Umbilical cord (tissue), 2 donors: ENCODE measurements at places on chromosomes 2 and 18. TPM values are rescaled to one million over a fixed set of nuclear protein-coding genes. Genes with fewer than 3 reads are reported as not detected.

DCAF17 gene
- 37.1 TPM for total RNA-seq

- peak; percentile 79 for DNase-seq
These were observed 242.0 kb upstream of the LYPD1 start for GRCh38 chr2:132911726-132912724.

GRCh38 chr2:3982160-3982559 lies 278.8 kb downstream of the DCDC2C start:
- no peak for DNase-seq

CHRND gene
- total RNA-seq = 1.7 TPM

MC2R gene
- total RNA-seq = 12.3 TPM

DNA sequence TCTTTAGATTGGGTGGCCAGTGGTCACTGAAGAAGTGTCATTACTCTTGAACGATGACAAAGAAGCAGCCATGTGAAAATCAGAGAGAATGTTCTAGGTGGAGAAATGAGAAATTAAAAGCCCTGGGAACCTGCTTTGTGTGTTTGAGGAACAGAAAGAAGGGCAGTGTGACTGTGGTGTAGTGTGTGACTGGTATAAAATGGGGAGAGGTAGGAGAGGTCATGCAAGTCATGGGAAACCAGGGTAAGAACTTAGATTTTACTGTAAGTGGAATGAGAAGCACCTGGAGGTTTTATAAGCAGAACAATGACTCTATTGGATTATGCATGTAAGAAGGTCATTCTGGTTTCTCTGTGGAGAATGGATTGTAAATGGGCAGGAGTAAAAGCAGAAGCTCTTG lies 12.2 kb downstream of the ICOS start:
- DNase-seq = no peak

NDUFS1 gene
- total RNA-seq = 81.1 TPM

- peak; percentile 91 for DNase-seq
These were observed 141.2 kb upstream of the CTAGE1 start for GRCh38 chr18:22558945-22559385.

- DNase-seq = no peak
These were observed 469.3 kb upstream of the RAB12 start for GRCh38 chr18:8139891-8140406.

GRCh38 chr2:15941481-15941850 lies 1.1 kb downstream of the MYCN start:
- no peak for DNase-seq

AGXT gene
- 0.48 TPM for total RNA-seq
